Fibroblast of mammary gland (primary cell): ENCODE measurements at places on chromosomes 3 and 15.

GRCh38 chr15:80684697-80685096, 10.4 kb upstream of the ABHD17C start:
- no peak for DNase-seq

GRCh38 chr3:81197386-81197785, 564.1 kb downstream of the GBE1 start:
- DNase-seq, result no peak

- no peak for DNase-seq
Measured at GRCh38 chr3:18567293-18567692, 142.2 kb upstream of the SATB1 start.

DNA sequence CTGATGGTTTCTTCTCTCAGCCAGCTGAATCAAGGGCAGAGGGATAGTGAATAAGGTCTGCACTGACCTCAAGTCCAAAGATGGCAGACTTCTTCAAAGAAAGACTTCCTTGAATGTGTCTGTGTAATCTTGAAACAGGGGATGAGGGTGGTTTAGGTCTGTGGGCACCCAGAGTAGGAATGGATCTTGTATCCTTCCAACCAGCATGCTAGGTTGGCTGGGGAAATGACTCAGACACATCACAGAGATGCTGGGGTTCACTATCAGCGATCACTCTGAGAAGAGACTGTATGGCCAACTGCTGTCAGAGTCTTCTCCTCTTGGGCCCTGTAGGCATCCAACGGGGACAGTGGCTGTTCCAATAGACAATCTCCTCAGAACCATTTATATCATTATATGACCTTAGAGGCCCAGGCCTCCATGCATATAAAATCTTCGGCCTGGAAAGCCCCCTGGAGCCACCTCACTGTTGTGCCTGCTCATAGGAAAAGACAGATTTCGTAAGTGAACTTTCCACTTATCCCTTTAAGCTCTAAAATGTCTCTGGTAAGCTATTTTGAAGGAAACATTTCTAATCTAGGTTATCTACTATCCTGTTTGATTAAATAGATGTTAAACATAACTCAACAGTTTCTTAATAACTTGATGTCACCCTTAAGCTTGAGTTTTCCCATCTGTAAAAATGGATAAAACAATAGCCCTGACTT, 58.5 kb downstream of the TIPARP start:
- no peak for DNase-seq

DNA sequence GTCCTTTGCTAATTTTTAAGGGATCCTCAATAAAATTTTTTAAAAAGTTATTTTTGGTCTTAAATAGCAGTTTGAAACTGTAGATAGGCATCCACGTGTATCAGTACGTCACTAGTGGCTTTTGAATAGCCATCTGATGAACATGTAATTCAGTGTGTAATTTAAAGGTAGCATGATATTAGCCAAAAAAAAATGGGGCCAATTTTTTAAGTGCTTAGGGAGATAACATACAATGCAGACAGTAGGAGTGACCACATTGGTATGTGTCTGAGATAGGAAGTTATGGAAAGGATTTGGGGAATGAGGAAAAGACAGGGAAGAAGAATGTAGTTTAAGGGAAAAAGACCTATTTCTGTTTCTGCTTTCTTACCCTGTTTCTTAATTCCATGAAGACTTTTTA, 2.5 kb downstream of the AP4E1 start:
- DNase-seq, result no peak

- DNase-seq, result no peak
Measured at GRCh38 chr3:175977968-175978752, 1119.0 kb downstream of the NAALADL2 start.

DNA sequence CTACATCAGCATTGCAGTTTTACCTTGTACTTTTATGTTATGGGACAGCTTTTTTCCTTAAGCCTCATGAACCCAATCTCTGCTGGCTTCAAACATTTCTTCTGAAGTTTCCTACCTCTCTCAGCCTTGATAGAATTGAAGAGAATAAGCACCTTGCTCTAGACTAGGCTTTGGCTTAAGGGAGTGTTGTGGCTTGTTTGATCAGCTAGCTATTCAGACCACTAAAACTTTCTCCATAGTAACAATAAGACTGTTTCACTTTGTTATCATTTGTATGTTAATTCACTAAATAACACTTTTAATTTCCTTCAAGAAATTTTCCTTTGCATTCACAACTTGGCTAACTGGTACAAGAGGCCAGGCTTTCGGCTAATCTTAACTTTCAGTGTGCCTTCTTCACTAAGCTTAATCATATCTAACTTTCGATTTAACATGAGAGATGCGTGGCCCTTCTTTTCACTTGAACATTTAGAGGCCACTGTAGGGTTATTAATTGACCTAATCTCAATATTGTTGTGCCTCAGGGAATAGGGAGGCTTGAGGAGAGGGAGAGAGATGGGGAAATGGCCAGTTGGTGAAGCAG, 8.1 kb upstream of the TIGIT start:
- no peak for DNase-seq

DNA sequence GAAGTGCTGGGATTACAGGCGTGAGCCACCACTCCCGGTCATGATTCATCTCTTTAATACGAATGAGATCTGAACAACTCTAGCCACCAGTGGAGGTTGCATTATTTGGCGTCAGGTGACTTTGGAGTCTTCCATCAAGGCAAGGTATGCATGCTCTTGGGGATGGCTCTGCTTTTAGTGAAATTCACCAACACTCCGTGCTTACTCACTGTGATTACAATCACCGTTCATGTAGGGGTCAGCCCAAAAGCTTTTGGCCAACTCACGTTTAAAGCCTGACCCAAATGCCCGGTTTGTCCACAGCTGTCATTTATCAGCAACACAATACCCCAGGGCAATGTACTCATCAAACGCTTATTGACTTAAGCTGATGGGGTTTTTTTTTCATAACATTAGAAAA, 155.4 kb downstream of the PDZRN3 start:
- DNase-seq, result peak; percentile 26
